ENCODE measurements at places on chromosomes 7 and 10.

DNA sequence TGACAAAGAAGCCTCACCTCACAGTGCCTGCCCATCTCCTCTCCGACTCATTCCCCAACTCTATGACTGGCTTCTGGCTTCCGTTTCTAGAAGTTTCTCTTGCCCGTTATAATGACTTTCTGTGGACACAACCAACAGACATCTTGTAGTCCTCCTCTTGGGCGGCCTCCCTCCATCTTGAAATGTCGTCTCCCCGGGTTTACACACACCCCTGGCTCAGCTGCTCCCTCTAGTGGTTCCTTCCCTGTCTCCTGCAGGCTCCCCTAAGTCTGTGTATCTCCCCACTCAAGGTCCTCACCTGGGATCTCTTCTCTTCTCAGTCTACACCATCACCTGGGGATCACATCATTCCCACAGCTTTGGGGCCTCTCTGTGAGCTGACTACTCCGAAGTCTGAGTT, 123.4 kb upstream of the NEBL start:
- peak; percentile 15 for DNase-seq

- no peak for DNase-seq
Observed at GRCh38 chr10:79116801-79117723, 48.3 kb downstream of the ZMIZ1 start.

DNA sequence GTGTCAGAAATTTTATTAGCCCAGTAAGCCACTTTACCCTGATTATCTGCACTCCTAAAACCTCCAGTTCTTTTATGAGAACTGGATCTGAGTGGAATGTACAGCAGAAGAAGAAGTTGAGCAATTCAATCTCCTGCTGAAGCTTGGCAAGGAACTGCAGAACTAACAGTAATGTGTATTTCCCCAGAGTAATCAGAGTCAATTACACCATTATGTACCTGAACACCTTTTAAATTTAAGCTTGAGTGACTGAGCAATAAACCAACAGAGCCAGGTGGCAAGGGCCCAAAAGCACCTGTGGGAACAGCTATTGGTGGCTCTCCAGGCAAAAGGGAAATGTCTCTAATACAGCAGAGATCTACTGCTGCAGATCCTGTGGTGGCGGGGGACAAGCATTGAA, 40.1 kb upstream of the AKR1C2 start:
- no peak for DNase-seq

GRCh38 chr10:61338146-61338545, 115.0 kb downstream of the TMEM26 start:
- no peak for DNase-seq

DNA sequence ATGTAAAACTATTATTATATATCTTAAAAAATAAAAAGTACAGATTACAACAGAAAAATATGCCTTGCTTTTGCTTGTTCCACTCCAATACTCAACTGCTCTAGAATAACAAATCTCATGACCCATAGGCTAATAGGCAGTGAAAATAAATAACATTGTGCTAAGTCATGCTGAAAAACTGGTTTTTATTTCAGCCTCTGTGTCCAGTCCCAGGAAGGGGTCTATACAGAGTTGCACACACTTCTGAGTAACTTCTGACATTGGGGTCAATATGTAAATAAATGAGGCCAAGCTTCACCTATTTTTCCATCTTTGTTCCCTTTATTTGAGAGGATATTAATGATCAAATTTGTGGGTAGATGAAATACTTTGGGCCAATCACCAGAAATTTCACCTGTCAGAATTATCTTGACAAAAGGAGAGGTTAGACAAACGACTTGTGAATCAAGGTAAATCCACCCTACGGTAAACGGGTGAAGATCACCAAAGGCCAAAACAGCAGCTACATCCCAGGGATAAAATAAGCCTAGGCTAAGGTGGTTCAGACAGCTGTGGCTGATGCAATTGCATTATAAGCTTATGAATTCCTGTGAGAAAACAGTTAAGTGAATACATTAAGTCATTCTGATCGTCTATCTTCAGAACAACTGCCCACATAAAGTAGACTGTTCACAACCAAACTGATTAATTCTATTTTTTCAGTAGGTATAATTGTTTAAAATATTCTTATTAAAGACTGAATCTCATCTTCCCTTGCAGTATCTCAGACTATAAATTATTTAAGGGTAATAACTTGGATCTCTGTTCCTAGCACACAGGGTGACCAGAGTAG, 87.5 kb downstream of the UBE2H start:
- DNase-seq = no peak

DNA sequence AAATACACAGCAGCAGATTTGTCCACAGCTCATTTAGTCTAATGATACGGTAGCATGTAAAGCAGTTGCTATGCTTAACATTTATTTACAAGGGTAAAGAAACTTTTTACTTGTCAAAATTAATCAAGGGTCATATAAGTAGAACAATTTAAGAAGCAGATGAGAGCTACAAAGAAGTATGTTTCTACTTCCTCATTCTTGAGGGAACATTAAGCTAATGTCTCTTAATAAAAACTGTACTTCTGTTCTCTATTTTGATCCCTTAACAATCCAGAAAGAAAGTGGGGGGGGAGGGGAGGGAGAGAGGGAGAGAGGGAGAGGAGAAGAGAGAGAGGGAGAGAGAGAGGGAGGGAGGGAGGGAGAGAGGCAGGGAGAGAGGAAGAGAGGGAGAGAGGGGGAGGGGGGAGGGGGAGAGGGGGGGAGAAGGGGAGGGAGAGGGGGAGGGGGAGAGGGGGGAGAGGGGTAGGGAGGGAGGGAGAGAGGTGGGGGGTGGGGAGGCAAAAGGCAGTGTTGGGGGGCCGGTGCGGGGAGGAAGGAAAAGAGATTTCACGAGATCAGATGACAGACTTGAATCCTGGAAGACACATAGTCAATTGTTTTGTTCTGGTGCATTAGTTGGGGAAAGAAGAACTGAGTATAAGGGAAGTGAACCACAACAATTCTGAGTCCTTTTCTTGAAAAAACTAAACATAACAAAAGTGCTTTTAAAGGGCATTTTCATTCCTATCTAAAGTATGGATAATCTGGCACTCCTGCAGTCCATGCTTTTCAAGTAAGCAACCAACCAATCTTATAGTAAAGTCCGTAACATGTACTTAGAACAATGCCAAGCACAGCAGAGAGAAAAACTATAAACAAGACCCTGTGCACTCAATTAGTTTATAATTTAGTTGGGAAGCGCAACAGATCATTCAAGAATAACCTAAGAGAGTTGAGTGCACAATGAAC, 128.0 kb downstream of the USP6NL start:
- no peak for DNase-seq

DNA sequence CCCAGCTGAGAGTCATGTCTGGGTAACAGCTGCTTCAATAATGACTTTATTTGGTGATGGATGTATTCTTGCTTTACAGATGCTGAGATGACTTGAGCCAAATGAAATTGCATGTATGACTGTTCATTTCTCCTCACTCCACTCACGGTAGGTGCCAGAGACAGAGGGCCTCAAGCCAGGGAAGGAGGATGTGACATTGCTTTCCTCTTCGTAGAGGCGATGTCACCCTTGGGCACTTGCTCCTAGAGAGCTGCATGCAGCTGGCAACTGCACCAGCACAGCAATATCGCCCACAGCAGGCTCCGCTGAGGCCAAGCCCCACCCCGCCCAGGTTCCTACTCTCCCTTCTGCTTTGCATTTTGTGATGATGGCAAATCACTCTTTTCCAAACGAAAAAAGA, 116.6 kb upstream of the AOAH start:
- DNase-seq = no peak

- DNase-seq = no peak
Observed at GRCh38 chr7:123746055-123746454, 2.7 kb downstream of the WASL start.

- peak; percentile 35 for DNase-seq
Observed at GRCh38 chr10:132961787-132962622, 19.6 kb upstream of the CFAP46 start.

DNA sequence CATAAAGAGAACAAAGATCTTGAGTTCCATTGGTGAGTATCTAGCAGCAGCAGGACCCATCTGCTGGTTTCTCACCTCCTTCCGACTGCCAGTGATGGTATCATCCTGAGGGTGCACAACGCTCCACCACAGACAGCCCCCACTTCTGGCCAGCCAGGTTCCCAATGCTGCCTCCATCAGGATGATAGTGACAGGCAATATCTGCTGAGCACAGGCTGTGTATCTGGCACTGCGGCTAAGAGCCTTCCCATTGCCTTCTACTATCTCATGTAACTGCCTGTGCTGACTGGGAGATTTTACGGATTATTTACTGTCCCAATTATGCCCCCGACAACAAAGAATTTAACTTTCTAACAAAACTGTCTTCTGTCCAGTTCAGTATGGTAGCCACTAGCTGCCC, 352.4 kb upstream of the AOAH start:
- DNase-seq = no peak

GRCh38 chr7:19552576-19552975, 156.3 kb downstream of the POLR1F start:
- DNase-seq = no peak

DNA sequence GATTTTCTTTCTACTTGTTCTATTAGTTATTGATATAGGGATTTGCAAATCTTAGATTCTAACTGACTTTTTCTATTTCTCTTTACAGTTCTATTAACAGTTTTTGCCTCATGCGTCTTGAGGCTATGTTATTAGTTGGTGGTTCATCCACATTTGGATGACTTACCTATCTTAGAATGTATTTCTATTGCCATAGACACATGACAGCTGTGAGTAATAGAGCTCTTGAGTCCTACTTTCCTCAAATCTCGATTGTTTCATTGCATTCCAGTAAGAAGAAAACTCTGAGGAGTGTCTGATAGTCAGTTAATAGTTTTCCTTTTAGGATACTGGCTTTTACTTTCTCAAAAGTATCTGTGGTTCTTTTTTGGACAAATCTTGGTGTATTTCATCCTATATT, 241.4 kb upstream of the ZNF32 start:
- no peak for DNase-seq

DNA sequence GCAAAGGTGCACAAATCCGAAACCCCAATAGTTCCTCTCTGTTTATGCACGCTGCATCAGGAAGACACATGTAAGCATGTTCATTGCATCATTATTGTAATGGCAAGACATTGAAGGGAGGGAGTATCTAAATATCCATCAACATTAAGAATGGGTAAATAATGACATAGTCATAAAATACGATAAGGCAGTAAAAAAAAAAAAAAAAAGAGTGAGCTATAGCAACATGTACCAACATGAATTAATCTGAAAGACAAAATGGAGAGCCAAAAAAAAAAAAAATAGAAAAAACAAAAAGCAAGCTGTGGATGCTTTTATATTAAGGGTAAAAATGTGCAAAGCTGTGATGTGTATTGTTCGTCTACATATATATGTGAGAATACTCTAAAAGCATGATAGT, 70.2 kb upstream of the ABLIM1 start:
- no peak for DNase-seq

DNA sequence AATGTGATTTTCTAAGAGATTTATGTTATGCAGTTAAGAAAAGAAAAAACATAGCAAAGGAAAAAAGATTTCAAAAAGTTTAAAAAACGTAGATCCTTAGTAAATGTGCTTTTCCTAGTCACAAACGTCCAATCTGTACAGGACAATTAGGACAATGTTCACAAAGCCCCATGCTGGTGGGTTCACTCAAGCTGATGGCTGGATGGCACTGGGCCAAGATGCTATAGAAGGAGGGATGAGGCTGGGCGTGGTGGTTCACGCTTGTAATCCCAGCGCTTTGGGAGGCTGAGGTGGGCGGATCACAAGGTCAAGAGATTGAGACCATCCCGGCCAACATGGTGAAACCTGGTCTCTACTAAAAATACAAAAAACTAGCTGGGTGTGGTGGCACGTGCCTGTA, 22.1 kb downstream of the SVIL start:
- DNase-seq = no peak

- DNase-seq = no peak
Observed at GRCh38 chr10:35822316-35822715, 180.2 kb upstream of the FZD8 start.

- DNase-seq = no peak
Observed at GRCh38 chr10:129057856-129058663, 409.0 kb upstream of the MGMT start.

DNA sequence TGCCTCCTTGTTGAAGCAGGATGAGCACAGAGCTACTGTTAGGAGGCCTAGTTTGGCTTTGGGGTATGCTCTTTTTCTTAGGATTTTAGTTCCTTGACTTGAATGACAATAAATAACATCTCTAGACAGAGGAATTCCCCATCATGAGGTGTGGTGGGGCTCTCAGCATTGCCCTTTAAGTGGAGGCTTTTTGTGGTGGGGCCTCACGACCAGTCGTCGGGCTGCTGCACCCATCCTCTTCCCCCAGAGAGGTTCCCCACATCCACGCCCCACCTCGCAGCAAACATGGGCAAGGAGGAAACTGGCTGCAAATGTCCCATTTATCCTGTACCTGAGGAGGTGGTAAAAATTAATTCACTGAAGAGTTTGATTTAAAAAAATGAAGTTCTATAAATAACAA, 36.1 kb upstream of the TARP start:
- DNase-seq = no peak

DNA sequence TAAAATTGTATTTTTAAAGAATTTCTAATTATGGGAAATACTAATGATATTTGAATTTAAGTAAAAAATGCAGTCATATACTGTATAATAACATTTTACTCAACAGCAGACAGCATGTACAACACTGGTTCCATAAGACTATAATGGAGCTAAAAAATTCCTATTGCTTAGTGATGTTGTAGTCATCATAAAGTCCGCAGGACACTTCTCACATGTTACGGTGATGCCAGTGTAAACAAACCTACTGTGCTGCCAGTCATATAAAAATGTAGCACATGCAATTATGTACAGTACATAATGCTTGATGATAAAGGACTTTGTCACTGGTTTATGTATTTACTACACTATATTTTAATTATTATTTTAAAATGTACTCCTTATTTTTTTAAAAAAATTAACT, 629.3 kb downstream of the IPMK start:
- no peak for DNase-seq

- no peak for DNase-seq
Observed at GRCh38 chr10:129854796-129855705, 109.0 kb downstream of the EBF3 start.

- no peak for DNase-seq
Observed at GRCh38 chr10:119680050-119680449, 28.9 kb downstream of the BAG3 start.

- DNase-seq = no peak
Observed at GRCh38 chr10:100895346-100895745, 17.4 kb upstream of the SLF2 start.

DNA sequence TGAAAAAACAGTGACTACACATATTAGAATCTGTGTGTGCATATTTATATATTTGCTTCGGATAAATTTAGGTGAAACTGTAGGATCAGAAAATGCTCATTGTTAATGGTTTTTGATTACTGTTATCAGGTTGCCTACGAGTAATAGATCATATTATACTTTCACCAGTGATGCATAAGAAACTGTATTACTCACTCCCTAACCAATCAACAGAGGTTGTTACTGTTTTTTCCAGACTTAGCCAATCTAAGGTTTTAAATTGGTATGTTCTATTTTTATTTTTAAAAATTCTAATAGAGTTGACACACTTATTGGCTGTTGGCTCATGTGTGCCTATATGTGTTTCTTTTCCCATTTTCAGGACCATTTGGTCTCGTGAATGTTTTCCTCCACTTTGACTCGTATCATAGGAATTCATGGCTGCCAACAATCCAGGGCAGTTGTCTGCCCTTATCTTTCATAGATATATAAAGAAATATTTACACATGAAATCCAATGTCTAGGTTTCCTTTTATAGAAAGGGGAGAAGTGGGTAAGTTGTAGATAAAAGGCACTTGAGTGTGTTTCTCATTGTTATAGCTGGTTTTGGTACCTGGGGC, 59.2 kb downstream of the ANLN start:
- DNase-seq = no peak
